ENCODE measurements at places on chromosomes 1 and 21. TPM values are rescaled to one million over a fixed set of nuclear protein-coding genes. Genes with fewer than 3 reads are reported as not detected.

Gene ITLN2
- polyA plus RNA-seq = not detected

Gene HS2ST1
- 6.7 TPM for polyA plus RNA-seq

Gene PGLYRP4
- polyA plus RNA-seq = not detected

Gene MANEAL
- polyA plus RNA-seq = 0.58 TPM

DNA sequence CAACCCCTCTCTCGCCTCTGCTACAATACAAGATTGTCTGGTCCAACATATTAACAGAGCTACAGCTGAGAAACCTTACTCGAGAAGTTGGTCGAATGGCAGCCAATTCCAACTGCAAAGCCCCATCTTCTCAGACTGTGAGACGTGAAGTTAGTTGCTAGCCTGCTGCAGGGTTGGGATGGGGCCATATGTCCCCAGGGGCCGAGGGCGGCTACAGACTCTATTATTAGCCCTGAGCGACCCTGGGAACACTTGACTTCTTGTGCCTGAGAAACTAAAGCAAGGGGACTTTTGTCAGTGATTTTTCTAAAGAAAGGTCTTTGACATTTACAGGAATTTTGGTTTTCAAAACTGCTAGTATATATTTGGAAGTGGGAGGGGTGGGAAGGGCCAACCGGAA, 13.7 kb downstream of the NCF2 start:
- DNase-seq = no peak

Gene SLFNL1
- not detected for polyA plus RNA-seq

Gene AMY1C
- polyA plus RNA-seq = not detected

DNA sequence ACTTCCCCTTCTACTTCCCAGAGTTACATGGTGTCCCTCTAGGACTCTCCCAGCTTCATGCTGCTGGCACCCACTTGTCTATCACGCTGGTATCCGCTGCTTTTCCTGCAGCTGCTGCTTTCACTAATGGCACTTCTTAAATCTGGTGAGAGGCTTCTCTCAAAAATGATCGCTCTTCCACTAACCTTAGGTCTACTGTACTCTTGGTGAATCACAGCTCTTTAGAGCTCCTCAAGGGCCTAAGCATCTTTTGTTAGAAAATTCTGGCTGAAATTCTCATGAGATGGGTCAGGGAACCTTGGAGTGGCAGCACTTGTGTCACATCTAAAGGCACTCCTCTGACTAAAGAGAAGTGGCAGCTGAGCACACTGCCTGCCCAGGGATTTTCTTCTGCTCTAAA, 32.1 kb downstream of the ZMYND12 start:
- DNase-seq = no peak

DNA sequence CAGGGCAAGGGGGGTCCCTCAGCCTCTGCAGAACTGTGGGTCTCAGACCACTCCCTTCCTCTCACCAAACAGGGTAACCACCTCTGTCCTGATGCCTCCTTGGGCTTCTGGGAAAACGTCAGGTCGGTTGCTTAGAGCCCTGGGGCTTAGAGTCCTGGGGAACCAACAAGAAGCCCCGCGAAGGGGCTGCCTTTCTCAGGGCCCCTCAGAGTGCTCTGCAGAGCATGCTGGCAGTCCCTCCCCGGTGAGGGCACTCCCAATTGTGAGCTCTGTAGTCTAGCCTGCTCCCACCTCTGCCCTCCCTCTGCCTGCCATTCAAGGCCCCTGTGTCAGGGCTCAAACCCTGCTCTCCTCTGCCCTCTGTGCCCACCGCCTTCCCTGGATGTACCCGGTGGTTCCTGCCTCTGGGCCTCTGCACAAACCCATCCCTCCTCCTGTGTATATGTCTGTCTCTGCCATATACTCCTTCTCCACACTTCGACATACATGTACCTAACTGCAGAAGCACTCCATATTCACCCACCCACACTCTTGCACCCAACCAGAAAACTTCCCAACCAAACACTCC, 92.3 kb downstream of the DMRTB1 start:
- no peak for DNase-seq

Gene GIPC2
- polyA plus RNA-seq = 0.13 TPM

DNA sequence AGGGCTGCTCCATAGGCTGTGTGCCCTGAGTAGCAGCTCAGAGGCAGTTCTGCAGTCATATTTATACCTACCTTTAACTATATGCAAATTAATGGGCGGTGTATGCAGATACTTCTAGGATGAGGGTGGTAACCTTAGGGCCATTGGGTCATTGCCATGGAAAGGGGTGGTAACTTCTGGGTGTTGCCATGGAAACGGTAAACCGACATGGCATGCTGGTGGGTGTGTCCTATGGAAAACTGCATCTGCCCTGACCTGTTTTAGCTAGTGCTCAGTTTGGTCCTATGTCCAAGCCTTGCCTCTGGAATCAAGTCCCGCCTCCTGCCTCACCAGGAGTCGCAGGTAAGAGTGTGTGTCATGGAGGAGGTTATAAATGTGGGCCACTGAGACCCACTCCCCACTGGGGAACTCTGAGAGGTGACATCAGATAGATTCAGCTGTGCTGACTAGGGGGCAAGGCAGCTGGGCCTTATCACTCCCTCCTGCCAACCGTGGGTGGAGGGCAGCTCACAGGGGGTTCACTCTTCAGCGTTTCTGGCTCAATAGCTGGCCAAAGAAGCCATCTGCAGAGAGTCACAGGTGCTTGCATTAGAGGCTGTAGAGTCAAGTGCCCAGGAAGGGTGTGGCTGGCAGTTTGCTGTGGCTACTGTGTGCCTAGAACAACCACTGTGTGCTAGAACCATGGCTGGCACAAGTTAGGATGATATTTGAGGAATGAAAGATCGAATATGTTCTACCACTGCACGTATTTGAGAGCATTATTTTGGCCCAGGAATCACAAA, 19.0 kb downstream of the BACE2 start:
- no peak for DNase-seq

Gene CR1L
- polyA plus RNA-seq = not detected

GRCh38 chr1:117631359-117632160, 25.7 kb downstream of the TENT5C start:
- no peak for DNase-seq

All from CD4-positive, alpha-beta memory T cell (primary cell).